ENCODE measurements at places on chromosomes 12 and 14. TPM values are rescaled to one million over a fixed set of nuclear protein-coding genes. Genes with fewer than 3 reads are reported as not detected.

CCDC85C gene
- total RNA-seq: 6.1 TPM

GRCh38 chr12:51971679-51972421 is 20.4 kb downstream of the ACVR1B start:
- no peak for DNase-seq

- no peak for DNase-seq
These were observed 13.2 kb downstream of the CLBA1 start for GRCh38 chr14:104998801-104999200.

DNA sequence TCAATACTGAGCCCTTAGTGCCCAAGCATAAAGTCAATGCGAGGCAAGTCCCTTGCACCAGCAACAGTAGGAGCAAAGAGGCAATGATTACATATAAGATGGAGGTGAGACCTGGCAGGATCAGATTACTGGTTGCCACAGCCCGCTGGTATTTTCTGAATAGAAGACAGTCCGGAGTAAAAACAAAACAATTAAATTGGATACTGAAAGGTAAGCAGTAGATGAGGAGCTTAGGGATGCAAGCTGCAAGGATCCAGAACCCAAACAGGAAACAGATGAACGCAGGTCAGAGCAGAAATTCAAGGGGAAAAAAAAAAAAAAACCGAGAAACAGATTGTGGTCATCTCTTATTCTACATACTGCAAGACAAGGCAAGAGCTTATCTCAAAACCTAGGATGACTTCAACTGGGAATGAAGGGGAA is 119.6 kb downstream of the MED13L start:
- DNase-seq: no peak

DNA sequence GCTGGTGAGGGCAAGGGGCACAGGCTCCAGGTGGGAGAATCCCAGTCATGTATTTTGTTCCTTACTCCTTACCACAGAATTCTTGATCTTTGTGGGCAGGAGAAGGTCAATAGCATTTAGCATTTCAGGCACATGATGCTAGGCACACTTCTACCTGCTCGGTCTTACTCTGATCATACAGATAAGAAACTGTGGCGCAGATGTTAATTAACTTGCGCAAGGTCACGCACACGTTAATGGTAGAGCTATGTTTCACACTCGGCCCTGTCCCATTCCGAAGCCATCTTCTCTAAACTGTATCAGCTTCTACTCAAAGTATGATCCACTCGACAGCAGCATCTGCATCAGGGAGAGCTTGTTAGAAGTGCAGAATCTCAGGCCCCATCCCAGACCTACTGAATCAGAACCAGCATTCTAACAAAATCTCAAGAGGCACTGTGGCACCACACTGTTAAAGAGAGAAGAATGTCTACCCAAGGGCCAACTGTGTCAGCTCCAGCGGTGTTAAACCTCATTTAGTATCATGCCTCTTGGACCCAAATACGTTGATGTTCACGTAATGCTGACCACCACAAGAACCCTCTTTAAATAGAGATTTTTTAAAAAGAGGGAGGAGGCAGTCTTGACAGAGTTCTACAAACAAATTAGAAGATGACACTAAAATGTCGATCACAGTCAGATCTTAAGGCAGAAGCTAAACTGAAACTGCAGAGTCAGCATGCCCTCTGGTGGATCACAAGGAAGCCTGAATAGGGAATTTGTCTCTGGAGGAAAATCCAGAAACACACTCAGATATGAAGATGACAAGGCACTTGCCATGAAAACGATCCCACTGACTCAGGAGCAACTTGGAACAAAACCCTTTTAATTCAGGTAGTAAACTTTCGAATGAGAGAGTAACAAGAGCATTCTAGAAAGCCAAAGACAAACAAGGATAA is 7.3 kb downstream of the STXBP6 start:
- no peak for DNase-seq

FGF6 gene
- total RNA-seq: not detected

DNA sequence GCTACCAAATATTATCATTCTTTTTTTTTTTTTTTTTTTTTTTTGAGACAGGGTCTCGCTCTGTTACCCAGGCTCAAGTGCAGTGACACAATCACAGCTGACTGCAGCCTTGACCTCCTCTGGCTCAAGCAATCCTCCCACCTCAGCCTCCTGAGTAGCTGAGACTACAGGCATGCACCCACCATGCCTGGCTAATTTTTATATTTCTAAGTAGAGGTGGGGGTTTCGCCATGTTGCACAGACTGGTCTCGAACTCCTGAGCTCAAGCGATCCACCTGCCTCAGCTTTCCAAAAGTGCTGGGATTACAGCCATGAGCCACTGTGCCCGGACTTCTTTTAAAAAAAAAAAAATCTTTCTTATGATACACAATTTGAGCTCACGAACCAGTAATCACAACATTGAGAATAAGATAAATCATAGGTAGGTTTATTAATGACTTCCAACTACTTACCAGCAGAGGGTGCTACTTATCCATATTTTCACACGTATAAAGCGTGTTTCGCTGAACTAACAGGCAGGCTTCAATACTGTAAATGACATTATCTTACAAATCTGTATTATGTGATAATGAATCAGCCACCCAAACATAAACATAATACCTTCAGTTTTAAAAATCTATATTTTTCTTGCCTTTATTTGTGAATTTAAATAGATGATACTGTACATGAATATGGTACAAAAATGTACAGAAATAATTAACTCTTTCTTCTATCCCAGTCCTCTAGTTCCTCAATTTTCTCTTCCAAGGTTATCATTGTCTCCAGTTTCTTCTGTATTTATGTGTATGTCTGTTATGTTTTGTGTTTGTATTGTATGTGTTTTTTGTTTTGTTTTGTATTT is 42.5 kb upstream of the BCAT1 start:
- no peak for DNase-seq

GRCh38 chr12:129863938-129864337 is 39.9 kb downstream of the TMEM132D start:
- DNase-seq: no peak

All from activated CD4-positive, alpha-beta T cell treated with anti-CD3 and anti-CD28 coated beads for 36 hours (primary cell).